COLO829 (cell line): ENCODE measurements at places on chromosomes 11 and 22.
A peak's percentile ranks its signal among the peaks of the same experiment; 100 is the strongest.

DNA sequence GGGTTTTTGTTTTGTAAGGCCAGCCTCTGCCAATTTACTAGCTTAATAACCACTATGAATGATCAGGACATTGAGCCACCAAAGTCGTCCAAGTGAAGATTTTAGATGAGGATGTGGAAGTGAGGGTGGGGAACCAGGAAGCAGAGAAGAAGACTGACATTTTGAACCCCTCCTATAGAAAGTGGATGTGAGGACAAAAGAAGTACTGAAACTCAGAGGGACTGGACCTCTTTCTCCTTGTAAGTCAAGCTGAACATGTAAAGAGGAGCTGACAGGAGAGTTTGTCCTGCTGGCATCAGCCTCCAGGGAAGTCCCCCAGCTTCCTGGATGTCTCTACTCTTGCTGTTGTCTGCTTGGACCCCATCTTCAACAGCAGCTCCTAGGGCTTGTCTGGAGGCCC is 338.2 kb upstream of the NCAM1 start:
- DNase-seq = no peak

GRCh38 chr11:78420255-78420764 is 2.7 kb upstream of the GAB2 start:
- DNase-seq = peak; percentile 34

DNA sequence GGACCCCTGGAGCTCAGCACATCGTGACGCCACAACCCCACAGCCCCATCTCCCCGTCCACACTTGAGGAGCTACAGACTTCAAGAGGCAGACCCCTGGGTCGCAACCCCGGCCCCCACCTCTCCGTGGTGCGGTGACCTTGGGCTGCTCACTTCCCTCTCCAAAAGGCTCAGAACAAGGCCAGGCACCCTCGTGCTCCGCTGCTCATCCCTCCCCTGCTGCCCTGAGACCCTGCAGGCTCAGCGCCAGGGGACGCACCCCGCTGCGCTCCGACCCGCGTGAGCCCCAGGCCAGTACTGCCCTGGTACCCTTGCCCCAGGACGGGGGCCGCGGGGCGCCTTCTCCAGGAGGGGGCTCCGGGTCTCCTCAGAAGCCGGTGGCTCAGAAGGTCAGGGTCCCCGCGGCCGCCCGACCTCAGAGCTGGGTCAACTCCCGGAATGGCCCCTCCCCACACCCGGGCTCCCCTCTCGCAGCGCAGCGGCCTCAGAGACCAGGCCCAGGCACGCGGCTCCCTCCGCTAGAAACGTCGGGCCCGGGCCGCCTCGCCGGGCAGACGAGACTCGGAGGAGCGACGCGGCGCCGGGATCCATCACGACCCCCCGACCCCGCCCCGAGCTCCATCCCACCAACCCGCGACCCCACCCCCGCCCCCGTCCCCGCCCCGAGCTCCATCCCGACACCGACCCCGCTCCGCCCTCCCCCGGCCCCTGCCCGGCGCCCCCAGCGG is 563 bp downstream of the GATD1 start:
- DNase-seq = no peak

DNA sequence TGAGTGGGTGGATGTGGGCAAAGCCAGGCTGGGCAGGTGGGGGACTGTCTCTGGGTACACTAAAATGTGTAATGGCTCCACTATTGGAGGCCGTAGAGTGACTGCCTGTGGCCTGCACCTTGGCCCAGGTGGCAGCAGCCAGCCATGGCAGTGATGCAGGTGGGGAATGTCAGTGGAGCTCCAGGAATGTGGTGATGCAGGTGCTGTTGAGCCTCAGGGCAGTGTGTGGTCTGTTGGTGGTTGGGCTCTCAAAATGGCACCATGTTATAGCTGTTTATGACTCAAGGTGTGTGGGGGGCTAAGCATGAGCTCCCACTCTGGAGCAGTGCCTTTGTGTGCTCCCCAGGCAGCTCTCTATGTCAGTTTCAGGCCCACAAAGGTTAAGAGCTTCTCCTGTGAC is 40.2 kb upstream of the CCDC90B start:
- DNase-seq = no peak

DNA sequence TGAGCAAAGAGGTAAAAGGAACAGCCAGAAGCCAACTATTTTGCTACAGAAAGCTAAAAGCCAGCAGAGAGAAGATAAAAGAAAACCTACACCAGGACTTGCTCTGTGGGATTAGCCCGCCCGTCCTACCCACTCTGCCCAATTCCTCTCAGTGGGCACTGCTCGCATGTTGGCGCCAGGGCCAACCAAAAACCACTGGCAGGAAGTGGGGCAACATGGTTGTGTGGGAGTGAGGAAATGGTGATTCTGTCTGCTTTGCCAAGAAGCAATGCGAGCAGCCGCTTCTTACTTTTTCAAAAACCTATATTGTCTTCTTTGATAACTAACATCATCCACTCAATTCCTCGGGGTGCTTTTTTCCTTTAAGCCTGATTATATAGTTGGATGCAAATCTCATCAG is 14.2 kb upstream of the APOA1 start:
- no peak for DNase-seq

GRCh38 chr11:66743271-66743968 is 14.4 kb upstream of the SPTBN2 start:
- no peak for DNase-seq

DNA sequence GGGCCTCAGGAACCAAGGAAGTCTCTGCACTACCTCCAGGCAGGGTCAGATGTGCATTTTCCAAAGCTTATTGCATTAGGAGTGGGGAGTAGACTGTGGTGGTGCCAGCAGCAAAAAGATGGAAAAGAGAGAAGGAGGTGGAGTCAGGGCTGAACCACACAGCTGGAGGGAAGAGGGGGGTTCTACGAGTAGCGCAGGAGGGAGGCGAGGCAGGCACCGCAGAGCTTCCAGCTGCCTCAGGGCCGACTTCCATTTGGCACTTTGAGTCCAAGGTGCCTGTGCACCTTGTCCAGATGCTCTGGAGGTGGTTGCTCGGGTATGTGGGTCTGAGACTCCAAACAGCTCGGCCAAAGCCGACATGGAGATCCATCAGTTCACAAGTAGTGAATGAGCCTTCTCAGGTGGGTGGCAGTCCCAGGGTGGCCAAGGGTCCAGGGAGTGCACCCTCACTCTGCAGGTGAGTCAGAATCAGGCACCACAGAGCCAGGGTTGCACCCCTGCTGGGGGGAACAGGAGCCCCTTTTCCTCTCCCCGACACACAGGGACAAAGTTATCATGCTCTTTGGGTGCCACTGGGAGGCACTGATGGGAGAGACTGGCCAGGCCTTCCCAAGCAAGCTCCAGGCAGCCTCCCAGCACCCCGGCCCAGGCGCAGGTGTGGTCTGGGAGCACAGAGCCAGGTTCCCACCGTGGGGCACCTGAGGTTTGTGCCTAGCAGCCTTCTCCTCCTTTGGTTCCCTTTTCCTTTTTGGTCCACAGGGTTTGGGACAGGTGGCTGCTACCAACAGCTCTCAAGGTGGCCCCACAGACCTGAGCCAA is 30.2 kb downstream of the GGT5 start:
- no peak for DNase-seq

GRCh38 chr11:64870176-64870892 is 8.1 kb downstream of the EHD1 start:
- no peak for DNase-seq

DNA sequence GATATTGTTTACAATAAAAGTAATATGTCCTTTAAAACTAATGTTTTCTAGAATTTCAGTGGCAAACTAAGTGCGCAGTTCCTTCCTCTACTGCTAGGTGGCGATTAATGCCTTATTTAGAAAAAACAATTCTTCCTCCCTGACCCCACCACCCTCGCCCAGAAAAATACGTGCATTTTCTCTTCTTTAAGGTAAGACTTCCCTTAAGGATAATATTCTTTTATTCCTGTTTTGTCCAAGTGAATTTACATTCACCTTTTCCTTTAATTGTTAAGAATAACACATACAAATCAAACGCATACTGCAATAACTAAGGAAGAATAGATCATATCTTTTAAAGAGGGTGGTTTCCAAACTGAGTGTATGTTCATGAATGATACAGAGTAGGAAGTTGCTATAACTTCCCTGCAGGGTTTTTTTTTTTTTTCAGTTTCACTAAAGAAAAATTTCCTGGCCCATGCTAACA is 17.0 kb upstream of the PSMA1 start:
- peak; percentile 53 for DNase-seq

DNA sequence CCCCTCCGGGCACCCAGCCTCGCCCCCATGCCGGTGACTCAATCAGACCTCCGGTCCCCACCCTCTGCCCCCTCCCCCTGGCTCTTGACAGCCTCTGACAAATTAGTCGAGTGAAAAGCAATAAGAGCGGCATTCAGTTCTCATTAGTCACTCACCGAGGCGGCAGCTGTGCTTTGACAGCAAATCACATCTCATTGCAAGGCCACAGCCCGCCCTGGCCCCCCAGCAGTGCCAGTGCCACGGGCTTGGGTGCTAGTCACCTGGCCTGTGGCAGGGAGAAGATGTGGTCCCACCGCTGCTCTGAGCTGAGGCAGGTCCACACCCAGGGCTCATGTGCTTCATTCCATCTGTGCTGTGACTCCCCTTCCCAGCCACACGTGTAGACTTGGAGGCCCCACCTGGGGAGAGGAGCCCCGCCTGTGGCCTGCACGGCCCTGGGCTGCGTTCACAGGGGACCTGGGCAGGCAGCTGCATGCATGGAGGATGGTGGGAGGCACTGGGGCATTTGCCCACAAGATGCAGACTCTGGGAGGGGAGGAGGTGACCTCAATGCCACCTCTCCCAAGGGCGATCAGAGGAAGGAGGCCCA is 7.4 kb upstream of the TH start:
- DNase-seq = no peak

GRCh38 chr22:39617342-39617741 is 46.8 kb downstream of the CACNA1I start:
- DNase-seq = no peak

DNA sequence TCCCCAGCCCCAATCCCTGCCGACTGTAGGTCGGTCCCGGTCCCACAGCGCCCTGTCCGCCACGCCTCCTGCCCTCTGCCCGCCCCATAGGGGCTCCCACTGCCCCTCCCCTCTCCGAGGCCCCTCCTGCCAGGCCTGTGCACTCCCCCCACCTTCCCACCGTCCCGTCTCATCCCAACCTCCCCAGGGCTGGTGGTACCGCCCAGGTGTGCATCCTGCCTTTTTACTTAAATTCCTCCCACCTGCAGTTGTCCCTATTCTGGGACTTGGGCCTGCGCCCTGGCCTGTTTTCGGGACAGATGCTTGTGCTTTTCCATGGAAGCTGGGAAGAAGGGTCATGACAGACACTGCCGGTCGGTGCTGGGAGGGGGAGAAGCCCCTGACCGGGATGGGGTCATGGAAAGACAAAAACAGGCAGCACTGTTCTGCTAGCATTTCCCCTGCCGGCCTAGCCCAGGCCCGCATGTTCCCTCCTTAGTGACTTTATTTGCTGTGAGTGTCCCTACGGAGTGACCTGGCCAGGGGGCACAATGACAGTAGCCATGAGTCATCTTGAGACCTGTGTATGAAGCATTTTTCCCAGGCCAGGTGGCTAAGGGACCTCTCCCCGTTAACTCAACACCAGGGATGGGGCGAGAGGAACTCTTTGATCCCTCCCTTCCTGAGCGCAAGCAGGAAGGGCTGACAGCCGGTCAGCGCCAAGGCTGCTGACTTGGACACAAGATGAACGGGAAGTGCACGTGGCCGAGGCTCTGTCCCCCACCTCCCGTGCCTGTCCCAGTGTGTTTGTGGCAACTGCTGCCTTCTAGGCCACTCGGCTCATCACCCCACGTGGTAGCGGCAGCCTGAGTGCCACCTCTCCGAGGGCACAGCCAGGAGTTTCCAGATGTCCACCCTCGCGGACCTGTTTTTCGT is 7.1 kb downstream of the TBX1 start:
- no peak for DNase-seq

DNA sequence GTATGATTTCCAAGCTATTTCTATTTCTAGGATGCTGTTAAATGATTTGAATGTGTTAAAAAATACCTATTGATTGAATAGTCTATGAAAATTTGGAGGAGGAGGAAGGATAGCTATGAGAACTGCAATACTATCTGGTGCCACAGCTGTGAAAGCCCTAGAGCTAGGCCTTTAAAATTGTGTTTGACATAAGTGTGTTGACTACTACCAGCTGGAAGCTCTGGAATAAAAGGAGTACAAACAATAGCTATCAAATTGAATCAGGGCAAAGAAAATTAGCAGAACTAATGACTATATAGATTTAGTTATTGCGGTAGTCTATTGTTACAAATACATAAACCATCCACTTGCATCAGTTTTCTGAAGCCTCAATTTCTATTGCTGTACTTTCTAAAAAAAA is 124.8 kb upstream of the CNTN5 start:
- no peak for DNase-seq

DNA sequence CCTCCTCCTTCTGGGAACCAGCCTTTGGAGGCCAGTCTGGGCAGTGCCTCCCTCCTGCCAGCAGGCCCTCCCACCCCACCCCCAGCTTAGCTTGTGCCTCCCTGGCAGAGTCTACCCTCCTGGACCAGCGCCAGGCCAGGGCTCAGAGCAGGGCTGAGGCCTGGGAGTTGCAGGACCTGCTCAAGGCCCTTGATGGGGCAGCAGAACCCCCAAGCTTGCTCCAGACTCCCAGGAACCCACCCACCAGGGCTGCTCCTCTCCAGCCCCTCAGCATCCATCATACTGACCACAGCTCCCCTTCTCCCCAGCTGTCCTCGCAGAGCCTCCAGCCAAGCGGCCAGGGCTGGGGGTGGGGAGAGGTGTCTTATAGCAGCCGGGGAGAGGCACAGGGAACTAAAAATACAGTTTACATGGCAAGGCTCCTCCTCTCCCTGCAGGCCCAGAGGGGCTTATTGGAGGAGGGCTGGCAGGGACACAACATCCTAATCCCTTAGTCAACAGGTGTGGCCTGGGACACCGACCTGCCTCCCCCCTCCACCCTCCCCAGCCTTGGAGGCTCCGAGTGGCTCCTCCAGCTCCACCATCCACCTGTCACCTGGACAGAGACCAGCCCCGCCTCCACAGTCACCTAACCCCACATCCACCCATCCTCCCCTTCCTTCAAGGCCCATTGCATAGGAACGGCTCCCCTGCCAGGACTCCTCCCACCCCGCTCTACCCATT is 5.2 kb upstream of the MB start:
- DNase-seq = no peak

GRCh38 chr11:119481021-119481666 is 58.2 kb upstream of the THY1 start:
- peak; percentile 91 for DNase-seq

- DNase-seq = no peak
Measured at GRCh38 chr11:70290361-70291065, 20.0 kb downstream of the PPFIA1 start.

- DNase-seq = no peak
Measured at GRCh38 chr22:48889887-48890692, 937.6 kb downstream of the BRD1 start.

- no peak for DNase-seq
Measured at GRCh38 chr11:12897867-12898266, 111.2 kb upstream of the RASSF10 start.

DNA sequence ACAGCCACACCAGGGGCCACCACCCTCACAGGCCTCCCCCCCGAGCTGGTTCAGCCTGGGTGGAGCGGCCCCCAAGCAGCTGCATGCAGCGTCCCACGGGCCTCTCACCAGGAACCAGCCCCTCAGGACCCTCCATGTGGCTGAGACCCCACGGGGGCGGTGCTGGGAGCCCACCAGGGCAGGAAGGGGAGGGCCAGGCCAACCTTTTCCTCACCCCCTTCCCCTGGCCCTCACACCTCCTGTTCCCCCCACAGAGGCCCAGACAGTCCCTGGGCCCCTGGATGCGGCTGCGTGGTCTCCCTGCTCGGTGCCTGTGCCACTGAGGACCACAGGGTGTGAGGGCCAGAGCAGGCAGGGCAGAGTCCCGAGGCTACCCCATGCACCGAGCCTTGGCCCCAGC is 46.5 kb downstream of the MOB2 start:
- DNase-seq = no peak

- DNase-seq = no peak
Measured at GRCh38 chr11:72263361-72263760, 19.4 kb upstream of the PHOX2A start.

- no peak for DNase-seq
Measured at GRCh38 chr11:64801158-64801464, 1.9 kb downstream of the MAP4K2 start.
